Fibroblast of mammary gland (primary cell): ENCODE measurements at places on chromosomes 5 and 9.

GRCh38 chr9:27003426-27004077 lies 1.9 kb downstream of the LRRC19 start:
- DNase-seq: no peak

GRCh38 chr9:15386465-15386864 lies 36.2 kb upstream of the SNAPC3 start:
- DNase-seq: no peak

GRCh38 chr5:111143910-111144309 lies 51.8 kb downstream of the WDR36 start:
- DNase-seq: peak; percentile 99

DNA sequence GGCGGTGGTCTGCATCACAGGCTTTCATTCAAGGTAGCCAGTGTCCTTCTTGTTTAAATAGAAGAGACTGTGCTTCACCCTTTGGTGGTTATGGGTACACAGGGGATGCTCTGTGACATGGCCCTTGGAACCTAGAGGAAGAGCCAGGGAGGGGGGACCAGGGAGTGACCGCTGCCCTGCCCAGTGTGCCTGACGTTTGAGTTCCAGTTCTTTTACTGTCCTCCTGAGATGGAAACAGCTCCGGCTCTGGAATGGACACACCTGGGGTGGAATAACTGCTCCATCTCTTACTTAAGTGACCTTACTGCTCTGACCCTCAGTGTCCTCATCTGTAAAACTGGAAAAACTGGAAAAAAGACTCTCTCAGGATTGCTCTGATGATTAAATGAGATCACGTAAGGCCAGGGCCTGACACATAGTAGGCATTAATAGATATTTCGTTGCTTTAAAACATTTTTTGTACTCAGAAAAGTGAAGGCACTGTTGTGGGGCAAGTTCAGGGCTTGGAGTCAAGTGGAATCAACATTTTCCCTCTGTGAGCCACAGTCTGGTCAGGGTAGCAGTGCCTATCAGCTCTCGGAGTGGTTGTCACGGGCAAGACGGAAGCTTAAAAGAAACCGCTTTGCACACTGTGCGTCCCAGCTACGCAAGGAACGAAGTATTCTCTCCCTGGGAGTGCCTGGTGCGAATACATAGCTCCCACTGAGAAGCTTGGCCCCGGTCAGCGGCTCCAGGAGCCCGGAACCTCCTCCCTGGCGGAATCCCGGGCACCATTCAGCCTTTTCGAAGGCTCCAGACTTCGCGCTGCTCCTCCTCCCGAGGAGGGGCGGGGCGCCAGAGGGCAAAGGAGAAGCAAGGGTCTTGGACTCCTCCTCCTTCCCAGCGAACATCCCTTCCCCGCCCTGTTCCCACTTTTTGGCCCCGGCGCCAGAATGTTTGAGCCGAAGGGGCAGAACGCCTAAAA lies 5.8 kb downstream of the POU4F3 start:
- DNase-seq: no peak

DNA sequence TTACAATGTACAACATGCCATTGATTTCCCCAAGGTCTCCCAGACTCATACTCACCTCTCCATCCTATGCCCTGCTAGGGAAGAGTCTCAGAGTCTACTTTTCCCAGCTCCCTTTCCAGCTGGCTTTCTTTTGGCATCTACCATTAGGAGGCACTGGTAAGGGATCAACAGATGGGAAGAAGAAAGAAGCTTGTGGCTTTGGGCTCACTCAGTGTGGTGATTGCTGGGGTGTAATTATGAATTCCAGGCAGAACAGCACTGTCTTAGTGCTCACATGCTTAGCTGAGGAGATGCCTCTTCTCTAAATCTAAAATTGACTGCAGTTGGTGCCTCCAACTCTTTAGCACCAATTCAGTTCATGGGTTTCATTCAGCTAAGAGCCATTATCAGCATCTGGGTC lies 330.0 kb downstream of the PSAT1 start:
- no peak for DNase-seq

GRCh38 chr5:35785601-35786085 lies 71.0 kb upstream of the IL7R start:
- peak; percentile 30 for DNase-seq

DNA sequence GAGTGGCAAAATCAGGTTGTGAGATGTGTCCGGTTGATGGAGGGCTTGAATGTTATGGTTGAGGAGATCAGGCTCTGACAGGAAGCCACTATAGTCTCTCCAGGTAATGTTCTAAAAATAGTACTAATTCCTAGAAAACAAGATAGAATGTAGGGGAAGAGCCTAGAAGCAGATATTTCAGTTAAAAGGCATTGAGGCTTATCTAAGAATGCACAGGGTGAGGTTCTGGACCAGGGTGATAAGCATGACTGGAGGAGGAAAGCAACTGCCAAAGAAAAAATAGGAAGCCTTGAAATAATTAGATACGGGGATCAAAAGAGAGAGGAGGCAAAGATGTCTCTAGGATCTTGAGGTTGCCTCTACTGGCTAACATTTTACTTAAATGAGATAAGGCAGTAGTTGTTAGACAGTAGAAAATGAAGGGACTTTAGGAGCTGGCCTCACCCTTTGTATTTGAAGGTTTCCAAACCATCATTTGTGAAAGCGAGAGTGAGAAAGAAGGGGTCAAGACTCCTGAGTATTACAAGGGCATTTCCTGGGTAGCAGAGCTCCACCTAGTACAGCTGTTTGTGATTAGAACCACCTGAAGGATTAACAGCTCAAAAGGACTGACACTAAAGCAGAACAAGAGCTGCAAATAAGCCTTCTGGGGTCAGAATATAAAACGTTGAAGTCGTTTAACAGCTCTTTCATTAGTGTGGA lies 15.4 kb upstream of the ARL15 start:
- no peak for DNase-seq

- no peak for DNase-seq
These were observed 399.0 kb downstream of the IRX1 start for GRCh38 chr5:3994628-3995027.

- DNase-seq: peak; percentile 79
These were observed 32.5 kb downstream of the TENT4A start for GRCh38 chr5:6745706-6746222.

DNA sequence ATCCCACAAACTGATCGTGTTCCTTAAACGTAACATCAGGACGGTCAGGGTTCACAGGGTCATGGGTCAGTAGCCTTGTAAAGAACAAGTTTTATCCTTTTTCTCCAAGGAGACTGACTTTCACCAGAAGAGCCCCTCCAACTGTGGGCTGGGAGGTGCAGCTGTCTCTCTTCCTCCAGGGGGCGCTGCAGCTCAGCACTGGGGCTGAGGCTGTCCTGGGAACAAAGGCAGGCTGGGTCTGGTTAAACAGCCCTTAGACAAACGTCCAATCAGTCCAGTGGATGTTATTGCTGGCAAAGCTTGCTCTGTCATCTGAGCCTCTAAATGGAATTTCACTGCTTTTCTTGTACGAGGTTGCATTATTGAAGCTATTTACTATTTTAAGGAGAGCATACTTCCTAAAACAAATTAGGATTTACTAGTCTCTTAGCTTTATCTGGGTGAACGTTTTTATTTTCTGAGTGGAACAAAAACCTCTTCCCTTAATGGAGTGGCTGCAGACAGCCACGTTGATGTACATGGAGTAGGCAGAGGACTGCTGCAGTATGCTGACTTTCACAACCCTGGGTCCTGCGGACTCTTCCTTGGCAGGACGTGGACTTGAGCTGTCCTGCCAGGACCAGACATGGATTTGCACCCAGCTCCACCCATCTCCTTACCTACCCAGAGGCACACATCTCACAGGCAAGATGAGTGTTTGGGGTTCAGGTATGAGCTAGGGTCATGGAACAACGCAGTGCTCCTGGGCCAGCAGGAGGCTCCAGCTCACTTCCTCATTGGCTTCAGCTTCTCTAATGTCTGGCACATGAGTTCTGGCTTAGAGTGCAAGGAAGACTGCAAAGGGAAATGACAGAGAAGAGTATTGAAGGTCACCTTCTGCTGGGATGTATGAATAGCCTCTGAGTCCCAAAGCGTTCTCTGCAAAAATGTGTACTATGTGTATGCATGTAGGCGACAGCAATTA lies 7.8 kb downstream of the EXOSC2 start:
- peak; percentile 83 for DNase-seq

- peak; percentile 22 for DNase-seq
These were observed 126.1 kb upstream of the HAND1 start for GRCh38 chr5:154603953-154604679.

- DNase-seq: no peak
These were observed 68.9 kb downstream of the PHF2 start for GRCh38 chr9:93645149-93645889.

- no peak for DNase-seq
These were observed 56.3 kb downstream of the TSSK1B start for GRCh38 chr5:113378514-113378913.

DNA sequence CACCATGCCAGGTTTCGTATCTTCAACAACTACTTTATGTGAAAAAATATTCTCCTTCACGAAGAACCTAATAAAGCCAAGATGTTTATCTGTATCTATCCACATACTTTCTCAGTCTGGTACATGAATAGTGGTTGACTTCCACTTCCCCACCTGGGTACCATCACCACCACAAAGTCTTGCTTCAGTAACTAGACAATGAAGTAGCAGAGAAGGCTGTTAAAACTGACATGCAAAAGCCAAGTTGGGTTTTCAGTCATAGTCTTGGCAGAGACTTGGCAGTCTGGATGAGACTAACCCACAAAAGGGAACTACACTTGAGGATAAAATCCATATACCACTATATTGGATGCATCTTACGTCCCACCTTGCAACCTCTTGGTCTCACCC lies 5.0 kb downstream of the P4HA2 start:
- no peak for DNase-seq

- no peak for DNase-seq
These were observed 190.2 kb downstream of the GABBR2 start for GRCh38 chr9:98518556-98518955.

DNA sequence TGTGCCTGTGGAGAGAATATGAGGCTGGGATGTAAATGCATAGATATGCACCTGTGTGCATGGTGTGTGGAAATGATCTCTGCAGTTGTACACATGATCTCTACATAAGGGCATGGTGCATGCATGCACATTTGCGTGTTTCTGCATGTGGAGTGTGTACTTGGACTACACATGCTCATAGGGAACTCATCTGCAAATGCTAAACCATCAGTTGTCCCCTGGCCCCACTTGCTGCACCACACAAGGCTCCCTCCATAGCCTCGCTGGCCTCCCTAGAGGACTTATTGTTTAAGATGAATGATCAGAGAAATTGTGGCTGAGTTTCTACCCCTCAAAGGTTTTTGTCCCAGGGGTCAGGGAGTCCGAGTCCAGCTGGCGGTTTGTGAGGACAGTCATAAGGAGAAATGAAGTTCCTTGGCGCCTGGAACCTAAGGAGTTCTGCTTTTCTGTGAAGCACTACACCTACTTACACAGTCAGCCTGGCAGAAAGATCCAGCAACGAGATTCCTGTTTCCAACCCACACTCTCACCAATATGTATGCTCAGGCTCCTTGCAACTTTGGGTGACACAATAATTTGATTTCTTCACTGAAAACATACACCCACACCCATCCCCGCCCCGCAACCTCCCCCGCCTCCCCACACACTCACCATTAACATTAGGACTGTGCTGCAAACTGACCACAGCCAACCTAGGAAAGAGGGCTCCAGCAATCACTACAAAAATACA lies 79.9 kb upstream of the CPEB4 start:
- DNase-seq: peak; percentile 52

GRCh38 chr5:179769796-179770195 lies 24.0 kb upstream of the LTC4S start:
- DNase-seq: peak; percentile 56

GRCh38 chr5:169369130-169369529 lies 68.2 kb upstream of the SLIT3 start:
- no peak for DNase-seq

GRCh38 chr9:133460405-133461175 lies 812 bp downstream of the CACFD1 start:
- DNase-seq: no peak

DNA sequence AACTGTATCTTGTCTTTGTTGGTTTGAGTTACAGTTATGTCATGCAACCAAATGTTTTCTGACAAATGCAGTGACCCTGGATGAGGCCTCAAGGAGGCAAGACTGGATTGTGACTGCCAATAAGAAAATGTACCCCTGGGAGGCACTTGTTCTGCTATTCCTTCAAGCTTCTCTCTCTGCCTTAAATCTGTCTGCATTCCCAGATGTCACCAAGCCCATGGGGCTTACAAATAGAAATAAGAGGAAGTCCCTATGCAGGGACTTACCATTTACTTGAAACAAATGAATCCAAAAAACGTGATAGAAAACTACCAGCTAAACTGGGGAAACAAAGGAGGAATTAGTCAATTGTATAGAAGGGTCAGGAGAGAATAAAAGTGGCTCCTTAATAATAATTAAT lies 8.2 kb upstream of the PARP8 start:
- DNase-seq: no peak

GRCh38 chr9:133252301-133253020 lies 22.5 kb downstream of the ABO start:
- DNase-seq: no peak

GRCh38 chr9:113350107-113350661 lies 843 bp downstream of the BSPRY start:
- no peak for DNase-seq

GRCh38 chr9:137317021-137317717 lies 15.1 kb upstream of the NRARP start:
- DNase-seq: no peak

DNA sequence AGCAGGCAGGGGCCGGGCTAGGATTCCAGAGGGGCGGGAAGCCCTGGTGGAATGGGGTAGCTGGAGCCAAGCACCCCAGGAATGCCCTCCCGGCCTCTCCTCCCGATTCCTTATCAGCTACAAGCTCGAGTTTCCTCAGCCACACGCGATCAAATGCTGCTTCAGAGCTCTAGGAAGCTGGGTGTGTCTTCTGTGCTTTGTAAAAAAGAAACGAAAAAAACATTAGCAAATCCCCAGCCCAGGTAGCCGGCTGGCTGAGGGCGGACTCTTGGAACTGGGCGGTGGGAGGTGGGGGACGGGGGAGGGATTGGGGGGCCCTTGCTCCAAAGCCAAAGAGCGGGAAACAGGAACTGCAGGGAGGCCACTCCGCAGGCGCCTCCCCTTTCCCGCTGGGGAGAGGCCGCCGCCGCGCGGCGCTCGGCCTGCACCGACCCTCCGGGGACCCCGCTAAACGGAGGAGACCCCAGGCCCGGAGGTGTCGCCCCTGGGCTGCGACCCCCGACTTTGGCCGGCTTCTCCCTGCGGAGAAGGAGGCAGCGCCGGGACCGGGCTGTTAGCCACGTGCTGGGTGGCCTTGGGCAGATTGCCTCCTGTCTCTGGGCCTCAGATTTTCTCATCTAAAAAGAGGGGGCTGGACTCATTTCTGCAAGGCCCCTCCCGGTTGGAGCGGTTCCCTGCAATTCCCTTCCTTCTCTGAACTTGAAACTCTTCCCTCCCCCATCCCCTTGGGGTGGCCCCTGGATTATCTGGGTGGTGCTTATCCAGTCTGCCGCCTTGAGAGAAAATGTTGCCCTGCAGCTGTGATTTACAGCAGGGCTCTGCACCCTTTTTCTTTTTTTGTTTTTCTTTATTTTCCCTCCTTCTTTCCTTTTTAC lies 40.9 kb upstream of the FABP6 start:
- DNase-seq: peak; percentile 72

DNA sequence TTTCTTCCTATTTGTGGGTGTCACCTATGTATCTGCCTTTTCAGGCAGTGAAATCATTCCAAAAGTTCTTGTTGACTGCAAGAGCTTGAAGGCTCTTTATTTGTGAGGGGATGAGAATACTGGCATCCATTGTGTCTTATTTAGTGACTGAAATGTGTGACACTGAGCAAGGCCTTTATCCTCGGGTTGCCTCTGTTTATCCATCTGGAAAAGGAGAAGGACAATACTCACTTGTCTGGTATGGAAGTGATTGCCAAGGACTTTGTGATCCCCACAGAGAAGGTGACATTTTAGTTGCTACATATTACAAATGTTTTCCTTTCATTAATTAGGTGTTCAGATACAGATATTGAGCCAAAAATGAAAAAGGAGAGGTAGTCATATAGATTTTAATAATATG lies 80.2 kb downstream of the ARRDC3 start:
- no peak for DNase-seq
